ENCODE measurements at places on chromosomes 5 and 9.
A peak's percentile ranks its signal among the peaks of the same experiment; 100 is the strongest.

DNA sequence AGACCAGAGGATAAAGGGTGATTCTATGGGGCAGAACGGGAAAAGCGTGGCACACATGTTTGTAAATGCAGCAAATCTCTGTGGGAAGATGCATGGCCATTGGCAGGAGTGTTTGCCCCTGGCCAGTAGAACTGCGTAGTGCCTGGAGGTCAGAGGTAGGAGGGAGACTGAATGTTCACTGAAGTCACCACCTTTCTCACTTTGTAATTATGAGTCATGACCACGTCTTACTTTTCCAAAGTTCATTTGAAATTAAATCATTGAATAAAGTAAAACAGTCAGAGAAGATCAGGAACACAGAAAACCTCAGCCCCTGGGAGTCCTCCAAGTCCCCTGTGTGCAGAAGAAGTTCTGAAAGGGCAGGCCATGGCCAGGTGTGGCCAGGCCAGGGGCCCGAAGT, 4.6 kb downstream of the PTGES start:
- DNase-seq, result no peak

DNA sequence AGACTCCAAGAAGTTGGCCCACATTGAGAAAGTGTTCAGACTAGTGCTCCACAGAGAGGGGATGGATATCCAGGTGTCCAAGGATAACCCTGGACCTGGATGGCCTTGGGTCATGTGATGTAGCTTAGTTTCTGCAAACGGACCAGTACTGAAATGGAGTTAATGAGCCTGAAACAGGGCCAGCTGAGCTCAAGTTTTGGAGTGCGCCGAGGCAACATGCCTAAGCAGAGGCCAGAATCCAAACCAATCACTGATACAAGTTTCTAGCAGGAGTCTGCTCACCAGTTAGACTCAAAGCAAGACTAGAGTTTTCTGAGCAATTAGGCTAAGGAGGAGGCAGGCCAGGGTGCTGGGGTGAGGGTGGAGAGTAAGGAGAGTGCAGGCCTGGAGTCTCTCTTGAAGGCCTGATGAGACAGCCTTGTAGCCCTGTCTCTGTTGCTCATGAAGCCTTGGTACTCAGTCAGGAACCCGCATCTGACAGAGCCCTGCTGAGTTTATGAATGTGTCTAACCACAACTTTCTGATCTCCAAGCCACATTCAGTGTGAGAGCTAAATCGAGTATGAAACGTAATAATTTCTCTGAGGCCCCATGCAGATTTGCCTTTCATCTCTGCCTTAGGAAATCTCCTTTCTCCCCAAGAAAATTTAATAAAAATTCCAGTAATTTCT, 68.9 kb upstream of the EQTN start:
- DNase-seq, result peak; percentile 31

DNA sequence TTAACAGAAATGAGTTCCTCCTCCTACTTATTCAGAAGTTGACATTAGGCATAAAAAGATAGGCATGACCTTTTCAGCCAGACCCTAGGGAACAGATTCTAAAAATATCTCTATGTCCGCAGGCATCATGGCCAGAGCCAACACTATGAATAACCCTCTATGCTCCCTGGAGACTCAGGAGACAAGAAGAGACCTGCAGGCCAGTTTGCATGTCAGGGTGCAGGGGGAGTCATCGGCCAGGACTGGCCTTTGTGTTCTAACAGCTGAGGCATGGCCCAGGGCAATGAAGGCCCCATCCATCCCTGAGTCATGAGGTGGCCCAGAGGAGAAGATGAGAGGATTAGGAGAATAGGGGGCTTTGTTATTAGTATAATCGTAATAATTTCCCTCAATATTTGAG, 93.8 kb downstream of the TMEM215 start:
- no peak for DNase-seq

GRCh38 chr9:86557063-86557766, 203.0 kb upstream of the TUT7 start:
- no peak for DNase-seq

DNA sequence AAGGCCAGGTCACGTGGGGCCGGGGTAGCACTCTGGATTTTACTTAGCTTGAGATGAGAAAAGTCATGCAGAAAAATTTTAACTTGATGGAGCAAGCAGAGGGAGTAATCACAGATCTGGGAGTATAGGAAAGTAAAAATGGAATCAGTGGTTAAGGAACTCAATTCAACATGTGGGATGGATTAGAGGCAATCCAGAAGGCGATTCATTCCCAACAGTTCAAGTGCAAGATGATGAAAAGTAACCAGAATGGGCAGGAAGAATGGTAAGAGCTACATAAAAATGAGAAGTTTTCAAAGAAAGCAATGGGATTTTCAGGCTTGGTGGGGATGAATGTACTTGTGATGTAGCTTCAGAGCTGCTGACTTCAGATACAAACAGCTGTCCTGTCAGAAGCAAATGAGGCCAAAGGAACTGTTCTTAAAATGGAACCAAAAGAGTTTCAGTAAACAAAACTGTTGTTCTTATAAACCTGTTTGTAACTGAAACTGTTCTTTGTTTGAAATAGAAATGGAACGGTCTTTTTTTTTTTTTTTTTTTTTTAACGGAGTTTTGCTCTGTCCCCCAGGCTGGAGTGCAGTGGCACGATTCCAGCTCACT, 5.6 kb upstream of the SEC24A start:
- no peak for DNase-seq

DNA sequence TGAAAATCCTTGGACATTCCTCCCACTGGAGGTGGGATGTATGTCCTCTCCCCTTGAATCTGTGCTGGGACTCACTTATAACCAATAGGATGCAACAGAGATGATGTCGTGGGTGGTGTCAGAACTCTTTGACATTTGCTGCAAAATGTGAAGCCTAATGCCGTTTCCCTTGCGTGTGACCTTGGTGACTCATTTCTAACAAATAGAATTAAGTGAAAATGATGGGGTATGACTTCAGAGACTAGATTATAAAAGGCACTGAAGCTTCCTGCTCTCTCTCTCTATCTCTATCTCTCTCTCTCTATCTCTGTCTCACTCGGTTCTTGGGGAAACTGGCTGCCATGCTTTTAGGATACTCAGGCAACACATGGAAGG, 126.1 kb upstream of the STC2 start:
- no peak for DNase-seq

DNA sequence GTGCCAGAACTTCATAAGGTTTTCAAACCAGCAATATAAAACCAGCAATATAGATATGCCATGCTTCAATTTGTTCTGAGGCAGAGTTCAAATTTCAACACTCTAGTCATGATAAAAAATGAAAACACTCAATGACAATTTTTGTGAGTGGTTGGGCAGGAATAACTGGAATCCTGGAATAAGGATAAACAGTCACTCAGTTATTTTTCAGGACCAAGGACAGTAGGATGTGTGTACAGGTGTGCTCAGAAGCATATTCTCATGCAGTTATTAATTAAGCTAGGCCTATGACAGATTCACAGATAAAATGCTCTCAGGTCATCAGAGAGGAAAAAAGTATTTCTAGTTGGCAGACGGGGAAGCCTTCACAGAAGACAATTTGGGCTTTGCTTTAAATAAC, 117.3 kb upstream of the PPP2R2B start:
- DNase-seq, result no peak

- no peak for DNase-seq
Observed at GRCh38 chr9:92711146-92711545, 41.2 kb upstream of the IPPK start.

DNA sequence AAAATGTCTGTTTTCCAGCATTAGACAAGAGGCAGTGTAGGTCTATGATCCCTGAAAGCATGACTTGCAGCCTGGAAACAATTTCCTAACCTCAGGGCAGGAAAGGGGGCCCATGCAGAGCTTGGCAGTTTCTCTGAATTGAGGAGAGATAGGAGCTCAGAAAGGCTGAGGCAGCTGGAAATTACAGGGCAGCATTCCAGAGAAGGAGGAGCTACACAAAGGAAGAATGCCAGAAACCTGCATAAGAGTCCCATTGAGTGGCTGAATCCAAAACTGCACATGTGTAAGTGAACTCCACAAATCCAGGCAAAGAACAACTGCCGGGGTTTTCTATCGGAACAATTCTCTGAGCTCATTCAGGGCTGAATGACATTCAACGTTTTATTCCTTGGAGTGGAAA, 346.8 kb downstream of the PIK3R1 start:
- DNase-seq, result peak; percentile 12

DNA sequence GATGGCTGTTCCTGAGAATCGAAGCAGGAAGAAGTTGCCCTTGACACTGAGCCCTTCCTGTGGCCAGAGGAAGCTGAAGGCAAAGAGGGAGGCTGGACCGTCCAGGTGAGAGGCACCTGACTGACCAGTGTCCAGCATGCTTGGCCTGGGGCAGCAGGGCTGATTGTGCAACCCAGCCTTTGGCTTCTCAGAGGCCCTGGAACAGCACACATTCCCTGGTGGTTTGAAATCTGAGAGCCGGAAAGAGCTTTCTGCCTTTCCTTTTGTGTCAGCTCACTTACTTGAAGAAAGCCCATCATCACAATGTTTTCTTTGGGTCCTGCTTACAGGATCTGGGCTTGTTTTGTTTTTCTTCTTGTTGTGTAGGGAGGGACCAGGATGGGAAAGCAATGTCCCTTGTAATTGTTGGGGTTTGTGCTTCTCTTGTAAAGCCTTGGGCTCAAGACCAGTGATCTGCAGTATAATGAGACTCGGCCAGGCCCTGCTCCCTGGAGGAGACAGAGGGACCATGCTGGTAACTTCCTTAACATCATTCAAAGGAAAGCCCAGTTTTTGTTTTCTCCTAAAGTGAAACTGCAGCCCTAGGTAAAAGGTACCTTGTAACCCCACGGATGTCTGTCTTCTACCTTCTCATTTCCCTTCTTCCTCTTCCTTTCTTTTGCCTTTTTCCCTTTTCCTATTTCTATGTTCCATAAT, 213.7 kb downstream of the NXNL2 start:
- DNase-seq, result no peak

DNA sequence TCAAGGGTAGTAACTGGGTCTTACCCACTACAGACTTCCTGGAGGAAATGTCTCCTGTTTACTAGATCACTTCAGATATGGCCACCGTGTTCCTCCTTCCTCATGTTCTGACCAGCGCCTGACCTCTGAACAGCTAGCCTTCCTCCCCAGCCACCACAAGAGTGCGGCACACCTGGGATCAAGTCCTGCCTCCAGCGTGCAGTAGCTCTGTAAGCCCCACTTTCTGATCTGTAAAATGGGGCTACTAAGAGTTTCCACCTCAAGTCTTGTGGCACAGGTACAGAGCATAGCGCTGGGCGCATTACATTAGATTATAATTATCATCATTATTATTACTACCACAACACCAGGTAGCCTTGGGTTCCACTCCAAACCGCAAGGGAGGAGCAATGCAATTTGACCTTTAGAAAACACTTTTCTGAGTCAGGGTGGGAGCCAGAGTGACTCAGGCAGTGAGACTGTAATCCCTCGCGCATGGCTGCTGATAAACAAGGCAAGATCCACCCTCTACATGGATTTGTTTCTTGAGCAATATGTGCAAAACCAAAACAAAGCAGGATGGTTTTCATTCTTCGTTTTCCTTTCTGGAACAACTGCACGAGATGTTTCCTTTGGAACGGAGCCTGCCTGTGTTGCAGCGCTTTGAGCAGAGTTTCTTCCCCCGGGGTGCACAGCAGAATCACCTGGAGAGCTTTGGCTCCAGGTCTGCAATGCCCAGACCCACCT, 65.0 kb upstream of the ANGPTL2 start:
- DNase-seq, result peak; percentile 93

GRCh38 chr5:86837610-86838009, 219.9 kb downstream of the COX7C start:
- DNase-seq, result no peak

- DNase-seq, result no peak
Observed at GRCh38 chr5:148980731-148981130, 82.1 kb downstream of the SH3TC2 start.

DNA sequence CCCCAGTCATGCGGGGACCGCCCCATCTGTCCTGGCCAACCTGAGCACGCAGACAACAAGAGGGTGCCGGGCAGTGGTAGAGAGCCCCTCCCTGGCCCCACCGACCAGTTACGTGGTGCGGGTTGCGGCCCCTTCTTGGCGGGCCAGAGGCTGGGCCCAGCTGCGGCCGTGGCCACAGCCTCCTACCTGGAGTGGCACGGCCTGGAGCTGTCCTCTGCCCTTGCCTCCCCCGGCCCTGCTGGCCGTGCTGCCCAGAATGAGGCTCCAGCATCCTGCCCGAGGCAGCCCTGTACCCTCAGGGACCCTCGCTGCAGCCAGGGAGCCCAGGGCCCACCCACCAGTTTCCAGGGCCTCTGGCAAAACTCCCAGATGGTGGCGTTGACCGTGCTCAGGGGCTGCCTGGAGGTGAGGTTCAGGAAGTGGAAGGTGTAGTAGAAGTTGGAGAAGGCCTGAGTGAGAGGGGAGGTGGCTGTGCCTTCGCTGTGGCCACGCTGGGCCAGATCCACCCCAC, 5.7 kb downstream of the ENTPD8 start:
- DNase-seq, result no peak

DNA sequence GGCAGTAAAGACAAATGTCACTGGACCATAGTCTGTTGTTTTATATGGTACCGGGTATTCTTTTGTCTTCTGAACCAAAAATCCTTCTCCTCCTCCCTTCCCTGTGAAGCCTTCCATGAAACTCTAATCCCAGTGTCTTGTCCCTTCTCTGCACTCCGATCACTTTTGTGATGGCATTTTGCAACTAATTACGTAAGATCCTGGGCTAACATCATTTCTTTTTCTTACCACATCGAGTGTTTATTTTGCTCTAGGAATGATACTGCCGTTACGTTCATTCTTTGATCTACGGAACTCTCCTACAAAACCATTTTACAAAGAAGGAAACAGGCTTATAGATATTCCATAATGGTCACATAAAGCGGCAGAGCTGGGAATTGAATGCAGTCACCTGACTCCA, 33.7 kb downstream of the SNX18 start:
- DNase-seq, result no peak

- no peak for DNase-seq
Observed at GRCh38 chr5:168295574-168296201, 4.2 kb downstream of the WWC1 start.

DNA sequence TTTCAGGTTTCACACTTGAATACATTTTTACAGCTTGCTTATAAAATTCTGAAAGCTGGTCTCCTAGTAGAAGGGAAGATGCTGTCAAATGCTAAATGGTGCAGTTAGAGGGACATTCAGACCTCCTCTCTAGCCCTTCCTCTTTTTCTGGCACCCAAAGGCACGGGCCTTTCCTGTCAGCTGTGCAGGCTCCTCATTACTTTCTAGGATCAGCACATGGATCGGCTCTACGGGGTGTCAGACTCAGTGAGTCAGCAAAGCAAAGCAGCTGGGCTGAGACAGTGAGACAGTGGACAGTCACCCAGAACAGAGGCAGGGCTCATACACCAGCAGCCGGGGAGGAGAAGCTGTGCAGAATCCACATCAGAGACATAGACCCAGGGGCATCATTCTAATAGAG, 80.0 kb upstream of the TNC start:
- no peak for DNase-seq
